ENCODE measurements at places on chromosomes 6 and 20.

- H3K36me3 ChIP-seq, result no peaks in the 10 kb centered on the region
- no peak overlapping the region for H3K4me3 ChIP-seq
- no peaks in the 10 kb centered on the region for H3K27me3 ChIP-seq
- H3K27ac ChIP-seq, result no peak overlapping the region
- H3K4me1 ChIP-seq, result peaks cover 5% of the 10 kb centered on the region
Measured at GRCh38 chr6:7156643-7157278, 49.0 kb downstream of the RREB1 start.

GRCh38 chr20:2873747-2874041, 413 bp downstream of the PTPRA start:
- H3K36me3 ChIP-seq, result no peaks in the 10 kb centered on the region
- H3K4me3 ChIP-seq, result peak overlapping the region; percentile 72
- peaks cover 2% of the 10 kb centered on the region for H3K27me3 ChIP-seq
- no peak overlapping the region for H3K27ac ChIP-seq
- peaks cover 2% of the 10 kb centered on the region for H3K4me1 ChIP-seq

- no peak for DNase-seq
- peaks cover 4% of the 10 kb centered on the region for H3K36me3 ChIP-seq
- no peak overlapping the region for H3K4me3 ChIP-seq
Measured at GRCh38 chr6:121639021-121639420, 203.6 kb downstream of the GJA1 start.

GRCh38 chr20:62486484-62486883, 10.7 kb upstream of the GATA5 start:
- no peak for DNase-seq
- no peak overlapping the region for H3K27ac ChIP-seq

- H3K4me1 ChIP-seq, result no peaks in the 10 kb centered on the region
- H3K4me3 ChIP-seq, result no peak overlapping the region
- no peaks in the 10 kb centered on the region for H3K36me3 ChIP-seq
- H3K27me3 ChIP-seq, result no peaks in the 10 kb centered on the region
- no peak for DNase-seq
Measured at GRCh38 chr6:6588924-6589709, 597 bp downstream of the LY86 start.

DNA sequence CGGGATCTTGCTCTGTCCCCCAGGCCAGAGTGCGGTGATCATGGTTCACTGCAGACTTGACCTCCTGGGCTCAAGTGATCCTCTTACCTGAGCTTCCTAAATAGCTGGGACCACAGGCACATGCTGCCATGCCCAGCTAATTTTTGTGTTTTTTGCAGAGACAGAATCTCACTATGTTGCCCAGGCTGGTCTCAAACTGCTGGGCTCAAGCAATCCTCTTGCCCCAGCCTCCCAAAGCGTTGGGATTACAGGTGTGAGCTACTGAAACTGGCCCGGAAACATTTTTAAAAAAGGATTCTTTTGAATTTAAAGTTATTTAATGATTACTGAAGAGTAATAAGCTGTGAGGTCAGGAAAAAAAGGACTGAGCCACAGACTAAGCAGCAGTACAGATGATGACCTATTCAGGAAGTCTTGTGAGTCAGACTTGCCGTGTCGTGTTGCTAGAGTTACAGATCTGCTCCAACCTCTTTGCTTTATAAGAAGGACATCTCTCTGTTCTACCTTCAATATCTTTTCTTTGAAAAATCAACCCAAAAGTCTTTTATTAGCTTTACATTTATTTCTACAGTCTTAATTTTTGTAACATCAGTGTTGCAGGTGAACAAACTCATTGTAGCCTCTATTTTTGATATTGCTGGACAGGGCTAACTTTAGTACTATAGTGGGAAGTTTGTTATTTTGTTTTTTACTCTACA, 108.7 kb downstream of the NCOA3 start:
- no peak overlapping the region for H3K4me3 ChIP-seq
- H3K36me3 ChIP-seq, result no peaks in the 10 kb centered on the region
- H3K4me1 ChIP-seq, result no peaks in the 10 kb centered on the region

DNA sequence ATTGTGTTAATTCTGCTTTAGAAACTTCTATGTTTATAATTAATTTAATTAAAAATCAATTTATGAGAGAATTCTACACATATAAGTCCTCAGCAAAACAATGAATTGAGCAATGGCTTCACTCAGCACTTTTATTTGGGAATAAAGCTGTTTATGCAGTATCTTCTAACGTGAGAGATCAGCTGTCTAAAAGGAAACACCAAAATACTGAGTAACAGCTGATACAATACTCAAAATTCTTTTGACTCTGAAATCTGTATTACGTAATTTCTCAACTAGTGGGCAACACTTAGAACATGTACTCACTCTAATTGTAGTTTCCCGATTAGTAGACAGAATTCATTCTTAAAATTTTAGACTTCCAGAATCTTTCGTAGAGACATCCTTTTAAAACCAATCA, 49.8 kb downstream of the MAP3K7 start:
- no peaks in the 10 kb centered on the region for H3K27me3 ChIP-seq
- DNase-seq, result no peak
- peaks cover 3% of the 10 kb centered on the region for H3K36me3 ChIP-seq

DNA sequence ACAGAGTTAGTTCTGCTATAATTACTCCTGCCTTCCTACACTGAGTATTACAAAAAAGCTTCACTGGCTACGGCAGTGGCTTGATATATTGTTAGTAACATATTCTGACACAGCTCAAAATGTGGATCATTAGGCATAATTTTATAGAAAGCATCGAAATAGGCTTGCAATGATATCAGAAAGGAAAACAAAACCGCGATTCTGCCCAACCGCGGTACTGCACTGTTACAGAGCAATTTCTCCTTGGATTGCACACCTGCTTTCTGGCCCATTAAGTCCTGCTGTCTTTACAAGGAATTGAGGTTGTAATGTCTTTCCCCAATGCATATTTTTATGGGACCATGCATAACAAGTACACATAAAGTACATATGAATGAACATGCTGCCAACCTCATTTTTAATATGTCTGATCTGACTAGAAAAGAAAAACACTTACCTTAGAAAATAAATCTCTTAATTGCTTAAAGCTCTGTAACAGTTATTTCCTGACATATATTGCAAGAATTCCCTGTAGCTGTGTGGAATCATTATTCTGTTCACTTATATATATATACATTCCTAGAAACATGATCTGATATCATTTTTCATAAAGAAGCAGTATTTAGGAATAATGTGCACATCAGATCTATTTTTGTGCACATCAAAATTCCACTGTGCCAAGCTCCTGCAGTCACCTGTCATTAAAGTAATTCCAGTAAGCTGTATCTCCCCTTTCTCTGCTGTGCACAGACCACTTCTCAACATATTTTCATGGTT, 763.9 kb downstream of the HACE1 start:
- no peaks in the 10 kb centered on the region for H3K4me1 ChIP-seq
- no peak overlapping the region for H3K27ac ChIP-seq
- no peaks in the 10 kb centered on the region for H3K36me3 ChIP-seq
- no peak overlapping the region for H3K4me3 ChIP-seq

GRCh38 chr6:150380256-150380655, 11.4 kb downstream of the IYD start:
- H3K27me3 ChIP-seq, result no peaks in the 10 kb centered on the region
- DNase-seq, result no peak
- no peaks in the 10 kb centered on the region for H3K36me3 ChIP-seq
- H3K4me1 ChIP-seq, result no peaks in the 10 kb centered on the region

DNA sequence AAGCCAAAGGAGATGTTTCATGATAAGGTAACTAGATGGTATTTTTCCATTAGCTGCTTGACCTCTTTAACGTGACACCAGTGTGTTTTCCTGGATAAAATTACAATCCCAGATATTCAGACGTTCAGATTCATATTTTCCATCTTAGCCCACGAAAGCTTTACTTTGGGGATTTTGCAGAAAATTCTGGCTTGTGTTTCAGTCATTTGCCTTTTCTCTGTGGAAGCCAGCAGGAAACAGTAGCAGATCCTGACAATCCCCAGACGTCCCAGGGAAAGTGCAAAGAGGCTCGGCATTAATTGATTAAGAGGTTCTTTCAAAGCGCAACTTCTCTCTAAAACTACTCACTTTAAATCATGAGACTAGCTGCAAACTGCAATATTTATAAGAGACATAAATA, 243.6 kb downstream of the UST start:
- peaks cover 7% of the 10 kb centered on the region for H3K4me1 ChIP-seq
- no peaks in the 10 kb centered on the region for H3K27me3 ChIP-seq
- no peak overlapping the region for H3K27ac ChIP-seq
- H3K36me3 ChIP-seq, result no peaks in the 10 kb centered on the region
- no peak overlapping the region for H3K4me3 ChIP-seq
- no peak for DNase-seq

- no peak overlapping the region for H3K27ac ChIP-seq
- H3K27me3 ChIP-seq, result no peaks in the 10 kb centered on the region
Measured at GRCh38 chr20:41331731-41332130, 8.9 kb upstream of the LPIN3 start.

DNA sequence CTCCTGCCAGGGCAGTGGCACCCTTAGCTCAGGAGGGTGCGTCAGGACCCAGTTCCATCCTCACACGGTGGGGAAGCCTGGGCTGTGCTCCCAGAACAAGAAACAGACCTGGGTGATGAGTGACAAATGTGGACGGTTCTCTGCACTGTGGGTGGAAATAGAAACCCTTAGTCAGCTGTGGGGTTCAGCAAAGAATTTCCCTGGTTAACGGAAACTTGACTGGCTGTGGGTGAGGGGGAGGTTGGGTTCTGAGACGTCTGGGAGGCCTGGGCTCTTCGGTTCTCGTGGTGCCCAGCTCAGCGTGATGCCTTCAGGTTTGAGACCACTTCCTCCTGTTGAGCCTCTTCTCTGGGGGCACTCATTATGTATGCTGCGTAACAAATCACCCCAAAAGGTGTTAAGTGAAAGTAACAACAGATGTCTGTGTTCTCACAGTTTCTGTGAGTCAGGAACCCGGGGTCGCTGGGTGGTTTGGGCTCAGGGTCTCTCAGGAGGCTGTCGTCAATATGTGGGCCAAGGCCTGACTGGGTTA, 53.1 kb upstream of the FAM83D start:
- no peaks in the 10 kb centered on the region for H3K27me3 ChIP-seq
- H3K4me3 ChIP-seq, result no peak overlapping the region
- H3K36me3 ChIP-seq, result no peaks in the 10 kb centered on the region
- no peak for DNase-seq

- H3K4me3 ChIP-seq, result no peak overlapping the region
- no peaks in the 10 kb centered on the region for H3K36me3 ChIP-seq
- H3K4me1 ChIP-seq, result no peaks in the 10 kb centered on the region
- no peak for DNase-seq
- no peak overlapping the region for H3K27ac ChIP-seq
- H3K27me3 ChIP-seq, result no peaks in the 10 kb centered on the region
Measured at GRCh38 chr6:78841111-78841510, 26.2 kb upstream of the IRAK1BP1 start.

DNA sequence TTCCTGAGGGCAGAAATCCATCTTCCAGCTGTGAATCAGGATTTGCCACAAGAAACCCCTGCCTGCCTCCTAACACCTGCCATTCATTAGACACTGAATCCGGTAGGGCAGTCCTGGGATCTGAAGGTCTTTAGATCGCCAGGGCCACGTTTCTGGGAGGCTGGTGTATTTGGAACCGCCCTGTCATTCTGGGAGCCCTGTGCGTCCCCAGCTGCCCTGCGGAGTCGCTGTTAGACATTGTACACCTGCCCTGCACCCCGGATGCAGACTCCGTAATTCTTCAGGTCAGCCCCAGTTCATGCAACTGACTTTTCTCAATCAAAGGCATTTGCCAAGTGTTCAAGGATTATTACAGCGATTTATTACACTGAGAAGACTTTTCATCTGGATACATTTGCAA, 193.2 kb downstream of the TBC1D7 start:
- H3K4me1 ChIP-seq, result 0 out of 2 replicates have a peak, but pooled peaks cover 1% of the 10 kb centered on the region
- H3K4me3 ChIP-seq, result no peak overlapping the region
- H3K27me3 ChIP-seq, result no peaks in the 10 kb centered on the region
- no peaks in the 10 kb centered on the region for H3K36me3 ChIP-seq
- DNase-seq, result no peak

GRCh38 chr6:9938801-9939200, 476.1 kb downstream of the TFAP2A start:
- no peak for DNase-seq
- no peak overlapping the region for H3K27ac ChIP-seq
- no peaks in the 10 kb centered on the region for H3K36me3 ChIP-seq
- no peaks in the 10 kb centered on the region for H3K27me3 ChIP-seq
- no peak overlapping the region for H3K4me3 ChIP-seq
- no peaks in the 10 kb centered on the region for H3K4me1 ChIP-seq

DNA sequence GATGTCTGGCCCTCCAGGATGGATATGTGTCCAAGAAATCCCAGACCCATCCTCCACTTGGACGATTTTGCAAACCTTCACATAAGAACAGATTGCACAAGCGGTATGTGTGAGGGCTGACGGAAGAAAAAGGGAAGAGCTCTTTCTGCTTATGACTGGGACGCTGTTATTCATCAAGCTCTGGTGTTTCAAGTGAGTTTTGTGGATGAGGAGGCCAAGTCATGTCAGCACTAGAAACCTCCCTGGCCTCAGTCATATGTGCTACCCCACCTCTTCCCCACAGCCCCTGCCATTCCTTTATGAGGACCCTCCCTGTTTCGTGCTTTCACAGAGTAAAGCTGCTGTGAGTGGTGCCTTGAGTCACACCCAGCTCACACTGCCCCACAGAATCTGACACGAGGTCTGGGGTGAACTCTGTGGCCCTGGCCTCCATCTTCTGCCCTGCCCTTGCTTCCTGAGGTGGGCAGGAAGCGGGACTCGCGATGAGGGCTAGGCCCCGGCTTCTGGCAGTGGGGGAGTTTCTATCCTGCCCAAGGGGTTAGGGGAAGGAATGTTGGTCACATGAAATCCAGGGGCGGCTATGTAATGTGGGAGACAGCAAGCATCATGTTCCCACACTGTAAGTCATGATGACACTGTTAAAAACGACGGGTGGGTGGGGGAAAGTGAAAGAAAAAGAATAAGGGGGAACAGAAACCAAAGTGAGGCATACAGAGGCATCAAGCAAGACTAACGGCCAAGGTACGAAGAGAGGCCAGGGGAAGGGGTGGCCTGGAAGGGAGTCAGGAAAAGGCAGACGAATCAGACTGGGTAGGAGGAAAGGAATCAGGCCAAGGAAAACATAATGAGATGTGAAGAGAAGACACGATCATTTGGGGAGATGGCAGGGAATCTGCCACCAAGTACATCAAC, 78.1 kb downstream of the PRDM1 start:
- DNase-seq, result no peak
- H3K27ac ChIP-seq, result no peak overlapping the region
- peaks cover 2% of the 10 kb centered on the region for H3K4me1 ChIP-seq
- no peak overlapping the region for H3K4me3 ChIP-seq

DNA sequence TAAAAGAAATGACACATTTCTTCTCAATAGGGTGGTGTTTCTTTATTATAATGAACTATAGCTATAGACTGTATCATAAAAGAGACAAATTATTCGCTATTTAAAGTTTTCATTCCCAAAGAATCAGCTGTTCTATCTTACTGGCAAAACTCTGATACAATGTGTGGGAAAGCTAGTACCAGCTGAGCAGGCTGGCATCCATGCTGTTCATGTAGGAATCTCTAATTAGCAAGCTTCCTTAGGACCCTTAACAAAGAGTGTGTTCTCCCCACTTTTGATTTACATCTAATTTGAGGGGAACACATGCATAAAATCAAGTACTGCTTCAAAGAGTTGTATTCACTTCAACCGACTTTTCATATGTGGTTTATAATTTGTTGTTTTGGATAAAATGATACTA, 13.2 kb downstream of the STX16 start:
- H3K27ac ChIP-seq, result no peak overlapping the region
- DNase-seq, result no peak
- H3K36me3 ChIP-seq, result no peaks in the 10 kb centered on the region
- no peaks in the 10 kb centered on the region for H3K27me3 ChIP-seq
- H3K4me3 ChIP-seq, result no peak overlapping the region
